ENCODE measurements at places on chromosomes 4 and X.
A peak's percentile ranks its signal among the peaks of the same experiment; 100 is the strongest.

- DNase-seq: no peak
These were observed 2.6 kb downstream of the NLGN4X start for GRCh38 chrX:6225911-6226595.

GRCh38 chrX:44619039-44619438, 76.4 kb upstream of the FUNDC1 start:
- no peak for DNase-seq

DNA sequence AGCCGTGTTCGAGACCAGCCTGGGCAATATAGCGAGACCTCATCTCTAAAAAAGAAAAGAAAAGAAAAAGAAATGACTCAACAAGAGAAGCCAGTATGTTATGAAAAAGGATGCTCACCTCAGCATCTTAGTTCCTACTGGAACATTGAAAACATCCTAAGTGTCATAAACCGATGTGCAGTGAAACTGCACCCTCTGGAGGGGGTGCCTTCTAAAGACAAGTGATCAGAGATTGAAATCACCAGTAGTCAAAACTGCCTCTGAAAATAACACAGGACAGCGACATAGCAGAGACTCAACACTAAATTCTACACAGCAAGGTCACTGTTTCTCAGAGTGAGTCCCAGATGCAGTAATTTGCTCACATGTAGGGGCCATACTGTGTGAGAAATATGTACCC, 28.0 kb upstream of the ATP6AP2 start:
- DNase-seq: no peak

GRCh38 chr4:88418411-88418810, 38.5 kb upstream of the HERC5 start:
- no peak for DNase-seq

DNA sequence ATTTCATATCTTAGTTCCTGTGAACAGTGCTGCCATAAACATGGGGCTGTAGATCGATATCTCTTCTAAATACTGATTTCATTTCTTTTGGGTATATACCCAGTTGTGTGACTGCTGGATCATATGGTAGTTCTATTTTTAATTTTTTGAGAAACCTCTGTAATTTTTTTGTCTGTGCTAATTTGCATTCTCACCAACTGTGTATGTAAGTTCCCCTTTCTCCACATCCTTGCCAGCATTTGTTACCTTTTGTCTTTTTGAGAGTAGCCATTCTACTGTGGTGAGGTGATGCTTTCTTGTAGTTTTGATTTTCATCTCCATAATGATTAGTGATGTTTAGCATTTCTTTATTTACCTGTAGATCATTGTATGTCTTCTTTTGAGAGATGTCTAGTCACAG, 2086.5 kb upstream of the TENM3 start:
- DNase-seq: no peak

DNA sequence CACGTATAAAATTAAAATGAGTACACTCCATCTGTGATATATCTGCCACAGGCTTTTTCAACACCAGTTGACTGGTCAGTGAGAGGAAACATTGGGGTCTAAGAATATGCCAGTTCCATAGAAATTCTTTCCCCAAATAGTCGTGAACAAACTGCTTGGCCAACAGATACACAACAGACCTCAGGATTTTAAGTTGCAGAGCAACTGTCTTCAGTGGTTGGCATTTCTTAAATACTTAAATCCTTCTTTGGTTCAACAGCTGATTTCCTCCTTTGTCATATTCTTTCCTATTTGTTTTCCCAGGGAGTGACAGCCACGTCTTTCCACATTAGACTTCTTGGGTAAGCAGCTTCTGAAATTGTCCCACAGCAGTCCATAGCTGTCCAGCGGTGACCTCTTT, 7.0 kb upstream of the DDX60 start:
- no peak for DNase-seq

DNA sequence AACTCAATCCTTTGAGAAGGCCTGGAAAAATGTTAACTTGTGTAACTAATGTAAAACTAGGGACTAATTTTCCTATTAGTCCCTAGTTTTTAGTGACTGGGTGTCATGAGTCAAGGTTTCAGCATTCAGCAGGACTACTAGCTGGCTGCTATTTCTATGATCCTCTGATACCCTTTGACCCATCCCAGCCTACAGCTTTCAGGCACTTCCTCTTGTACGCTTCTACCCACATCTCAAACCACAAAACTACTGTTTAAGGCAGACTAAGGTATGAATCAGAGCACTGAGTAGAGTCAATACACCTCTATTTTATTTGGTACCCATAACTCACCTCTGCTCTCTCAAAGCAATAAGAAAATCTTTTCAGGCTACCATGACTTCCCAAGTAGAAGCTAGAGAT, 809.6 kb downstream of the PDHA2 start:
- DNase-seq: no peak

- no peak for DNase-seq
These were observed 393.8 kb downstream of the INPP4B start for GRCh38 chr4:142452161-142452855.

DNA sequence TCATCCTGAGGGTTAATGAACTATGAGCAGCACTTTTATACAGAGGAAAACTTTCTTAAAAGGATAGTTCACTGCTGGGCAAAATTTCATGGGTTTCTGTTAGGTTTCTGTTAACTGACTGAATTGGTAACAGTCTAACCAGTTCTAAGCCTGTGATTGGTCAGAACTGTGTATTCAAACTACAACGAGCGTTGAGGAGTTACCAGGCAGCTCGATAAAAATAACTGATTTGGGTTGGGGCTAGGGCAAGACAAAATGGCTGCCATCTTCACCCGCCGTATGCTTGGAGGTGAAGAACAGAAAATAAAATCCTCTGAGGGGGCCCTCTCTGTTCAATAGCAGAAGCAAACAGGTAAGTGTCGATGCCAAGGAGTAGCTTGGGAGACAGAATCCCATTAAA, 22.0 kb downstream of the FAM133A start:
- no peak for DNase-seq

- no peak for DNase-seq
These were observed 6.6 kb downstream of the HELQ start for GRCh38 chr4:83449009-83449408.

- no peak for DNase-seq
These were observed 133.9 kb downstream of the AFAP1 start for GRCh38 chr4:7805533-7806337.

- no peak for DNase-seq
These were observed 712.4 kb downstream of the IL1RAPL1 start for GRCh38 chrX:29299684-29300083.

DNA sequence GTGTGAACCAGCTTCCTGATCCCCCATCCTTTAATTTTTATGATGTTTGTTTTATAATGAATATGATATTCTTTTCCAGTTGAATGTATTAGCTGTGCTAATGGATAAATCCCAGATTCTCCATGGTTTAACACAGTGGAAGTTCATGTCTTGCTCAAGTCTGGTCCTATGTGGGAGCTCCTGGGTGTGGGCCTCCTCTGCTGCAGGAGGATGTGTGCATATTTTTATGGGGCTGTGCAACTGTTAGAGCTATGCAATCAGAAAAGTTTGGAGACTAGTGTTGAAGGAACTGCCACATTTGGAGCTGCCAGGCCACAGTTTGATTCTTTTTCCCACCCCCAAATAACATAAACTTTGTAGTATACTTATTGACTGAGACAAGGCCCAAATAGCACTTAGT, 24.8 kb downstream of the MGST2 start:
- no peak for DNase-seq

- peak; percentile 41 for DNase-seq
These were observed 170.6 kb downstream of the ZNF330 start for GRCh38 chr4:141391293-141391692.

DNA sequence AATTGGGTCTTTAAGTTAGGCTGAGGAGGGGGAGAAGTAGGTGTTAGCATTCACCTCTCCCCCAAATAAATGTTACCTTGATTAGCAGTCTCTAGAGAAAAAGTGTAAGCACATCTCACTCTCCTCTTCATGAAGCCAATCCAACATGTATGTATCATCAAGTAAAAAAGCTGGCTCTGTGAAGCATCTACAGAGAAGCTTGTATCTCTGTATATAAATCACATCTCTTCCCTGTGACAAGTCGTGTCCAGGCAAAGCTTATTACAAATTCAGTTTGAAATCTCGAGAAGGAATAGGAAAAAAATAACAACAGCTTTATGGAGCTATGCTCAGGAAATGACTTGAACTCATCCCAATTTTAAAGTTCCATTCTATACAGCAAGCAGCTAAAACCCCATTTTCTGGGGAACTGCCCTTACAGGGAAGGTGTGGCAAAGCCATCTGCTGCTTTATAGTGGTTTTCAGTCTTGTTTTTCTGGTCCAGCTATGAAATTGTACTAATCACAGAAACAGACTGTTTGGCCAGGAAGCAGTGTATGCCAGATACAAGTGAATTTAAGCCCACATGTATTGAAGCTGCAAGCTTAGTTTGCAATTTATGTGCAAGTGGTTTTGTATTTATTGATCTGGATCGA, 313.3 kb upstream of the NOCT start:
- no peak for DNase-seq

Measured in SHP77 (cell line).